ENCODE measurements at places on chromosomes 1 and 21. TPM values are rescaled to one million over a fixed set of nuclear protein-coding genes. Genes with fewer than 3 reads are reported as not detected.

VCAM1 gene
- total RNA-seq, result 2.9 TPM

PPM1J gene
- total RNA-seq, result 1.3 TPM

CLIC4 gene
- total RNA-seq, result 485 TPM

LRP8 gene
- total RNA-seq, result 3.3 TPM

ACBD3 gene
- total RNA-seq, result 74.3 TPM

Measured in smooth muscle cell of trachea (primary cell).